ENCODE measurements at places on chromosomes 1 and 21.

- DNase-seq = no peak
- no peak overlapping the region for H3K4me3 ChIP-seq
- H3K27me3 ChIP-seq = no peaks in the 10 kb centered on the region
- H3K4me1 ChIP-seq = no peaks in the 10 kb centered on the region
- H3K36me3 ChIP-seq = no peaks in the 10 kb centered on the region
Measured at GRCh38 chr1:221663321-221663720, 78.6 kb downstream of the DUSP10 start.

DNA sequence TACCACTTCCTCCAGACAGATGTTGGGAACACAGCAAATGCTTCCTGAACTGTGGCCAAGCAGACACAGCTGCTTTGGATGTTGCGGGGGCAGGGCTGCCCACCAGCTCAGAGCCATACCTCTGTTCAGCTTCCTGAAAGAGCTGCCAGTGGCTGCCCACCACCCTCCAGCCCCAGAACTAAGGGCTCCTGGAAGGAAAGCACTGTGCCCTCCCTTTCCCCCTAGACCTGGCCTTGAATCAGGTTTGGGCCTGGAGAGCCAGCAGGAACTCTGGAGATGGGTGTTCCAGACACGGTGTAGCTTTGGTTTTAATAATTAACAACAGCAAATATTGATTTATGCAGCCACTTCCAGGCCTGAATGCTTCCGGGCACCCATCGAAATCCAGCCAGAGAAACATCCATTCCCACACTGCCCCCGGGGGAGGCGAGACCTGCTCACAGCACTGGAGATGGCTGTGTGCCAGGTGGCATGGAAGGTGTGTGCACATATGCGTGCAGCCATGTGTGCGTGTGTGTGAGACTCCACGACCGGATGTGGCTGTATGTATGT lies 45.7 kb downstream of the RAP1GAP start:
- no peaks in the 10 kb centered on the region for H3K36me3 ChIP-seq
- peaks cover 3% of the 10 kb centered on the region for H3K27me3 ChIP-seq
- H3K4me3 ChIP-seq = no peak overlapping the region
- peaks cover 4% of the 10 kb centered on the region for H3K4me1 ChIP-seq
- H3K27ac ChIP-seq = no peak overlapping the region
- DNase-seq = no peak

DNA sequence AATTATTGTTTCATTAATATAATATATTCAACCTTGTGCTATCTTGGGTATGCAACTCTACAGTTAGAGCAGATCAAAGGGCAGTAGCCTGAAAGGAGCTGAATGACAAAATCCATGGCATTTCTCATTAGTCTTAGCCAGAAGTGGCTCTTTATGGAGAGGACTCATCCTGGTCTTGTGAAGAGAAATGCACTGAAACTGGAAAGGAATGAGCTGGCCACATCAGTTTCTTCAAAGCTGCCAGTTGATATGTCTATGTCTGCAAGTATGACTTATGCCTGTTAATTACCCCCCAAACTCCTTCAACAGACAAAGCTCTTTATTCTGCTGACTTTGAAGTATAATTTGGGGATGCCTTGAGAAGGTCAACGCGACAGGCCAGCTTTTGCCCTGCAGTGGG lies 119.0 kb upstream of the UBE2U start:
- H3K4me1 ChIP-seq = peaks cover 20% of the 10 kb centered on the region
- no peak for DNase-seq
- no peak overlapping the region for H3K27ac ChIP-seq
- no peak overlapping the region for H3K4me3 ChIP-seq
- no peaks in the 10 kb centered on the region for H3K36me3 ChIP-seq
- no peaks in the 10 kb centered on the region for H3K27me3 ChIP-seq

- peaks cover 3% of the 10 kb centered on the region for H3K36me3 ChIP-seq
- no peak overlapping the region for H3K4me3 ChIP-seq
- peaks cover 25% of the 10 kb centered on the region for H3K4me1 ChIP-seq
- DNase-seq = no peak
- no peak overlapping the region for H3K27ac ChIP-seq
Measured at GRCh38 chr1:197683895-197684553, 91.3 kb downstream of the DENND1B start.

- H3K36me3 ChIP-seq = no peaks in the 10 kb centered on the region
- no peak overlapping the region for H3K27ac ChIP-seq
- no peaks in the 10 kb centered on the region for H3K27me3 ChIP-seq
Measured at GRCh38 chr1:119466445-119466844, 40.6 kb upstream of the HSD3B1 start.

- no peak overlapping the region for H3K4me3 ChIP-seq
- no peaks in the 10 kb centered on the region for H3K4me1 ChIP-seq
- no peak overlapping the region for H3K27ac ChIP-seq
Measured at GRCh38 chr1:50529510-50529909, 106.3 kb upstream of the DMRTA2 start.

DNA sequence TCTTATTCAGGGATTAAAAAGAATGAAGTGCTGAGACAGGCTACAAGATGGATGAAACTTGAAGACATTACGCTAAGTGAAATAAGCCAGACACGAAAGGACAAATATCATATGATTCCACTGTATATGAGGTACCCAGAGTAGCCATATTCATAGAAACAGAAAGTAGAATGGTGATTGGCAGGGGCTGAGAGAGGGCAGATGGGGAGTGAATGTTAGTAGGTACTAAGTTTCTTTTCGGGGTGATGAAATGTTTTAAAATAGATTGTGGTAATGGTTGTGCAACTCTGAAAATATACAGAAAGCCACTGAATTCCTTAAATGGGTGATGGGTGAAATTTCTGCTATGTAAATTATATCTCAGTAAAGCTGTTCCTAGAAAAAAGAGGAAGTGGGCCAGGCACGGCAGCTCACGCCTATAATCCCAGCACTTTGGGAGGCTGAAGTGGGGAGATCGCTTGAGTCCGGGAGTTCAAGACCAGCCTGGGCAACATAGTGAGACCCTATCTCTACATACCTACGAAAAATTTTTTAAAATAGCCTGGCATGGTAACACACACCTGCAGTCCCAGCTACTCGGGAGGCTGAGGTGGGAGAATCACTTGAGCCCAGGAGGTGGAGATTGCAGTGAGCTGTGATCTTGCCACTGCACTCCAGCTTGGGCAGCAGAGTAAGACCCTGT lies 15.9 kb downstream of the SLC27A3 start:
- H3K27ac ChIP-seq = peak overlapping the region; percentile 91
- no peaks in the 10 kb centered on the region for H3K27me3 ChIP-seq
- H3K4me1 ChIP-seq = peaks cover 8% of the 10 kb centered on the region
- H3K36me3 ChIP-seq = no peaks in the 10 kb centered on the region

- DNase-seq = no peak
- no peak overlapping the region for H3K4me3 ChIP-seq
- peaks cover 1% of the 10 kb centered on the region for H3K4me1 ChIP-seq
- no peak overlapping the region for H3K27ac ChIP-seq
- H3K27me3 ChIP-seq = no peaks in the 10 kb centered on the region
- H3K36me3 ChIP-seq = no peaks in the 10 kb centered on the region
Measured at GRCh38 chr1:83715550-83715949, 283.4 kb downstream of the TTLL7 start.

DNA sequence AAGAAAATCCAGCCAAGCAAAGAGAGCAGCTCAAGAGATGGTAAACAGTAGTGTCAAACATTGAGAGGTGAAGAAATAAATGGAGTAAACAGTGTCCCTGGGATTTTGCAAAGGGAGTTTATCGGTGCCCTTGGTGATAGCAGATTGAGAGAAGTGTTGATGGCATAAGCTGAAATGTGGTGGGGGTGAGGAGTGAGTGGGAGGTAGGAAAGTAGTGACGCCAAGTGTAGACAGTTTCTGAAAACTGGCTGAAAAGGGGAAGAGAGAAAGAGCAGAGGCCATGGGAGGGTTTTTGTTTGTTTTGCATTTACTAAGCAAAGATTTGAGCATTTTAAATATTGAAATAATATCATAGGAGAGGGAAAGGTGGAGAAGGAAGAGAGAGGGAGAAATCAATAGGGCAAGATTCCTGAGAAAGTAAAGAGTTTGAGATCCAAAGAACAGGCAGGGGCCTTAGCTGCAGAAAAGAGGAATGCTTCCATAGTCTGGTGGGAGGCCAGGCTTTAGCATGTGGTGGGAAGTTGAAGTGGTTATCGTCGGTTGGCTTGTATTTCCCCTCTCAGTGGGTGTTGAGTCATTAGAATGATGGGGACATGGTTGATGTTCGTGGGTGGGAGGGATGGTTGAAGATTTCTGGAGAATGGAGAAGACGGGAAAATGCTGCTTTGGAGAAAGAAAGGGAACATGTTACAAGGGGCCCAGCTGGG lies 26.8 kb upstream of the RASAL2 start:
- no peak overlapping the region for H3K27ac ChIP-seq
- no peak overlapping the region for H3K4me3 ChIP-seq
- H3K4me1 ChIP-seq = no peaks in the 10 kb centered on the region
- no peak for DNase-seq

GRCh38 chr1:246506674-246507481 lies at the start of gene SMYD3:
TSS of gene SMYD3 (minus strand) at chr1:246507279.
- H3K4me1 ChIP-seq = peaks cover 12% of the 10 kb centered on the region
- DNase-seq = peak; percentile 72
- no peaks in the 10 kb centered on the region for H3K27me3 ChIP-seq
- peak within 1 kb of the TSS; percentile 57 for H3K27ac ChIP-seq
- no peaks in the 10 kb centered on the region for H3K36me3 ChIP-seq

DNA sequence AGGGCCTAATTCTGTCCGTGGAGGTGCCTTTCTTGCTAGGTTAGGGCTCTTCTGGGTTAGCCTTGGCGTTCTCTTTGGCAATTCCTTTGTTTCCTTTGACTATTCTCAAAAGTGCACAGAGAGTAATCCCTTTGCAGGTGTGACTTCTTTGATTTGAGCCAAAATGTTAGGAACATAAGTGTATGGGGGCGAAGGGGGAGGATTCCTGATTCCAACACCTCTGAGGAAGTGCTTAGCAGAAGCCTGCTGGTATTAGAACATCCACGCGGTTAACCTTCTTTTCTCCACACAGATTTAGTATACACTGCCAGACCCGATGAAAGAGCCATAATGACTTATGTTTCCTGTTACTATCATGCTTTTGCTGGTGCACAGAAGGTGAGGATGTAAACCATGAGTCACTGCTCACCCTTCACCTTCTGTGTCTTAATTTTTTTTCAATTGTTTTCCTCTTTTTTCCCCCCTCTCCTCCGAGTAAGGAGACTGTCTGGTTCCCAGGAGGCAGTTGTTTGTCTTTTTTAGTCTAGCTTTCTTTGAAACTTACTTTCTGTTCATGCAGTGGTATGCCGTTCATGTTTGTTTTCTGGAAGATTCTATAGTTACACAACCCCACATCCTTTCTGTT lies 48.0 kb downstream of the ACTN2 start:
- H3K36me3 ChIP-seq = no peaks in the 10 kb centered on the region
- no peak for DNase-seq
- H3K4me3 ChIP-seq = no peak overlapping the region
- no peak overlapping the region for H3K27ac ChIP-seq
- no peaks in the 10 kb centered on the region for H3K27me3 ChIP-seq

DNA sequence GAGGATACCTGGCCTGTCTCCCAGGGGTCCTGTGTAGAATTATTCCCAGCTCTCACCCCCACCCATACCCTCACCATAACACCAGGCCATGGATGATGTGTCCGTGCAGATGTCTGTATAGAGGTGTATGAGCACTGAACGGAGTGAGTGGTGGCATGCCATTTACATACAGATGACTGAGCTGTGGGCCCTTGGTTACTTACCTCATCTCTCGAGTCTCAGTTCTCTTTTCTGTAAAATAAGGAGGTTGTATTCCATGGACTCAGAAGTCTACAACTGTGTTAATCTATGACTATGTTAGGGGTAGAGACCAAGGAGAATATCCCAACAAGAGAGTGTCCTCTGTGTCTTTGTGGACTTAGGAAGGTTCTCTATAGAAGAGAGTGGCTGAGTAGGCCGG lies 65.6 kb upstream of the CD1D start:
- H3K27ac ChIP-seq = no peak overlapping the region
- no peaks in the 10 kb centered on the region for H3K36me3 ChIP-seq
- peaks cover 6% of the 10 kb centered on the region for H3K27me3 ChIP-seq
- no peak overlapping the region for H3K4me3 ChIP-seq
- no peak for DNase-seq

DNA sequence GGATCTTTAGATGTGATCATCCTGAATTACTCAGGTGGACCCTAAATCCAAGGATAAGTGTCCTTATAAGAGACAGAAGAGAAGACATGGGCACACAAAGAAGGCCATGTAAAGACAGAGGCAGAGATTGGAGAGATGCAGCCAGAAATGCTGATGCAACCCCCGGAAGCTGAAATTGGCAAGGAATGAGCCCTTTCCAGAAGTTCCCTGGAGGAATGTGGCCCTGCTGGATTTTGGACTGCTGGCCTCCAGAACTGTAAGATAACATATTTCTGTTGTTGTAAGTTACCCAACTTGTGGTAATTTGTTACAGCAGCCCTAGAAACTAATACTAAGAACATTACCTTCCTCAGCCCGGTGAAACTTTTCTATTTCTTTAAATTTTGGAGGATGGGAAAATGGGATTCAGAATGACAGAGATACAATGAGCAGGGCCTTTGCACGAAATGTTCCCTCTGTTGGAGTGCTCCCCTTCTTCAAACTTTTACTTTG lies 11.2 kb upstream of the PLPP3 start:
- H3K4me1 ChIP-seq = no peaks in the 10 kb centered on the region
- H3K27me3 ChIP-seq = no peaks in the 10 kb centered on the region
- H3K36me3 ChIP-seq = no peaks in the 10 kb centered on the region
- no peak overlapping the region for H3K4me3 ChIP-seq

DNA sequence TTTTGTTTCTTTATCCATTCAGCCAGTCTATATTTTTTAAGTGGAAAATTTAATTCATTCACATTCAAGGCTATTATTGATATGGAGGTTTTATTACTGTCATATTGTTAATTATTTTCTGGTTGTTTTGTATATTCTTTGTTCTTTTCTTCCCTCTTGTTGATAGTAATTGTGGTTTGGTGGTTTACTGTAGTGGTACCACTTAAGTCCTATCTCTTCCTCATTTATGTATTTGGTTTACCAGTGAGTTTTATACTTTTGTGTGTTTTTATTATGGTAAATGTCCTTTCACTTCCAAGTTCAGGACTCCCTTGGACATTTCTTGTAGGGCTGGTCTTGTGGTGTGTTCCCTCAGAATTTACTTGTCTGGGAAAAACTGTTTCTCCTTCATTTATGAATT lies 28.1 kb upstream of the PM20D1 start:
- H3K4me1 ChIP-seq = no peaks in the 10 kb centered on the region
- H3K36me3 ChIP-seq = no peaks in the 10 kb centered on the region
- DNase-seq = no peak
- no peaks in the 10 kb centered on the region for H3K27me3 ChIP-seq
- no peak overlapping the region for H3K4me3 ChIP-seq
- H3K27ac ChIP-seq = no peak overlapping the region

GRCh38 chr21:18499761-18500376 lies 96.3 kb upstream of the TMPRSS15 start:
- H3K4me3 ChIP-seq = no peak overlapping the region
- H3K27ac ChIP-seq = no peak overlapping the region
- DNase-seq = no peak
- no peaks in the 10 kb centered on the region for H3K27me3 ChIP-seq

All from heart left ventricle (tissue), 16 donors.